ENCODE measurements at places on chromosomes 7 and 10. TPM values are rescaled to one million over a fixed set of nuclear protein-coding genes. Genes with fewer than 3 reads are reported as not detected.

GRCh38 chr10:44939691-44940401 is 19.8 kb upstream of the RASSF4 start:
- peak; percentile 50 for DNase-seq

DNA sequence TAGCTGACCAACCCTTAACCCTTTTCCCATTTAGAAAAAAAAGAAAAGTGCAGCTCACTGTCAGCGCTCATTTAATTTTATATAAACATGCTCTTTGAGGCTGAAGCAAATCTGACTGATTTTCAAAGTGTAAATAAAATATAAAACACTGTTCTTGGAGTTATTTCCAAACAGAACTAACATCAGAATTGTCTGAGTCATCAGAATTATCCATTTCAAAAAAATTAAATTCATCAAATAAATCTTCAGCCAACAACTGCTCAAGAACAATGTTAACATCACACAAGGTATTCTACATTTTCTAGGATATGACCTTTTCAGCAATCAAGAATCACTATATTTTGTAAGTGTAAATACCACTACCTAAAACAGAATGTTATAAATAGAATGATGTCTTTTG is 93.6 kb downstream of the MAGI2 start:
- DNase-seq = no peak

Gene CCL24
- total RNA-seq = not detected

DNA sequence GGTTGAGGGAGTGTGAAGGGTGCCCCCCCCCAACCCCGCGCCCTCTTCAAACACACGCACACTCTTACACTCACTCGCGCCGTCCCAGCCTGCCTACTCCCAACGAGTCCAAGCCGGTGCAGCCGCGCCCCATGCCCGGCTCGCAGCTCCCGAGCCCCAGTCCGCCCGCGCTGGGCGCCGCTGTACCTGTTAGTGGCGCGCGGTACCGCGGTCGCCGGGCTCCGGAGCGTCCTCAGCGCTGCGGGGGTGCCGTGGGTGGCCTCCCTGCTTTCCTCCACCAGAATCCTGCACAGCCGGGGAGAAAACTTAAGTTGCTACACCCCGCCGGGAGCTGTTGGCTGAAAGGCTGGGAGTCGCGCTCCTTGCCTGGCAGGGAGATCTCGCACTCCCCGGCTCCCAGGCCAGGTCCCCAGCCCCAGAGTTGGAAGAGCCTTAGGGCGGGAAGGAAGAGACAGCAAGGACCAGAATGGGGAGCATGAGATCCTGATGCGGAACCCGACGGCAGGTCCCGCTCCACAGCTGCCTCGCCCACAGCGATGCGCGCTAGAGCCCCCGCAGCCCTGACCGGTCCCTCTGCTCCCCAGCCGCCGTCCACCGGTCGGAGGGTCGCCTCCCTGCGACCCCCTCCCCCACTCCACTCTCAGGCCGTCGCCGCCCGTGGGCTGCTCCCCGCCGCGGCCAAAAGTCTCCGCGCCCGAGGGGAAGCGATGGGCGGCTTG is 863 bp downstream of the ST8SIA6 start:
- DNase-seq = peak; percentile 62

Gene OR9A2
- total RNA-seq = not detected

GRCh38 chr7:95716357-95717122 is 55.8 kb upstream of the DYNC1I1 start:
- DNase-seq = no peak

- no peak for DNase-seq
Observed at GRCh38 chr10:97532935-97533671, 34.4 kb downstream of the UBTD1 start.

- DNase-seq = no peak
Observed at GRCh38 chr10:98472196-98472595, 25.5 kb upstream of the HPS1 start.

Gene COPG2
- total RNA-seq = 19.3 TPM

Gene ACTL6B
- total RNA-seq = not detected

- DNase-seq = peak; percentile 38
Observed at GRCh38 chr7:44386139-44386913, 60.9 kb upstream of the CAMK2B start.

Gene TOMM7
- 188 TPM for total RNA-seq

DNA sequence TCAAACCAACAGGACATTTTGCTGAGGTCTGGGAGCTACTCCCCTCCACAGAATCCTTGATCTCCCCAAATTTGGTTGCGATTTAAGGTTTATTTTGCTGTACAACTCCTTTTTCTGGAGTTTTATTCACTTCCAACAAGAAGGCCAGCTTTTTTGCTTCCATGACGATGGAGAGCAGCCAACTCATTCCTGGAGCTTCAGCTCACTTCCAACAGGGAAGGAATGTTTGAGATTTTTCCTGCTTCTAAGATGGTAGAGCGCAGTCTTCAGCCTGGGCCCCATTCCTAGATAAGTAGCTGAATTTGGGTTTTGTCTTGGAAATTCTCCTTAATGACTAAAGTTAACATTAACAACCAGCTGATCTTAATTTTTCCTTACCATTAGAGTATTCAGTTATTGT is 30.9 kb upstream of the CREB3L2 start:
- no peak for DNase-seq

Gene STAM
- 28.9 TPM for total RNA-seq

DNA sequence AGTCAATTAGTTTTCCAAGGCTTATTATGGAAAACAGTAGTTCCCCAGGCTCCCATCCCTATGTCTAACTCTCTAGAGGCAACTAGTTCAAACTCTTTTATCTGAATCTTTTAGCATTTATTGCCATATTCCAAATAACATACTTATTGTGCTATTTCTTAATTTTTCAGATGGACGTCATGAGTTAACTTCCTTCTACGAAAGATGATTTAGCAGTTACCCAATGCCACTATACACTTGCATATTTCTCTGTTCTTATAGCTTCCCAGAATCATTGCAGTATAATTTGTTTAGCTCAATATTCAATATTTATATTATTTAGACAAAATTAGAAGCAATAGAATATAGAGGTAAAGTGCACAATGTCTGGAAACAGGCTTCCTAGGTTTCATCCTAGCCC is 52.8 kb downstream of the REEP3 start:
- no peak for DNase-seq

GRCh38 chr10:11098666-11099065 is 81.0 kb downstream of the CELF2 start:
- DNase-seq = no peak

Gene FZD1
- 27.0 TPM for total RNA-seq

GRCh38 chr7:148290538-148290937 is 300.0 kb upstream of the C7orf33 start:
- DNase-seq = no peak

Gene WDR86
- total RNA-seq = 0.33 TPM

GRCh38 chr7:46129831-46130230 is 208.8 kb upstream of the IGFBP3 start:
- DNase-seq = no peak

- DNase-seq = no peak
Observed at GRCh38 chr10:60009710-60010383, 103.5 kb upstream of the CCDC6 start.

Gene FAM180A
- 4.0 TPM for total RNA-seq

Gene XRCC2
- 0.48 TPM for total RNA-seq

DNA sequence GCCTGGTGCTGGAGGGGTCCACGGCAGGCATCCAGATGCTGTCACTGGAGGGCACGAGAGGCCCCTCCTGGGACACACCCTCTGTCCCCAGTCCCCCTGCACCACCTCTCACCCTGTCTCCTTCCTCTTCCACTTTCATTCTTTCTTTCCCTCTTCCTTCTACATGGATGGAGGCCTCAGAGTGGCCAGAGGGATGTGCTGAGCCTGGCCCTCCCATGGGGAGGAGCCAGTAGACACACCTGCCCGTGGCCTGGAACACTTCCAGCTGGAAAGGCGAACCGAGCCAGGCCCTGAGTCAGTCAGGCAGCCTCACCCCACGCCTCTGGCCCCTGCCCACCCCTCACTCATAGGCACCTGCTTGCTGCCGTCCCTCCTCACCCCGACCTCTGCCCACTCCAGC is 55.9 kb upstream of the MXI1 start:
- DNase-seq = no peak

- DNase-seq = no peak
Observed at GRCh38 chr10:3470191-3470590, 297.6 kb upstream of the PITRM1 start.

DNA sequence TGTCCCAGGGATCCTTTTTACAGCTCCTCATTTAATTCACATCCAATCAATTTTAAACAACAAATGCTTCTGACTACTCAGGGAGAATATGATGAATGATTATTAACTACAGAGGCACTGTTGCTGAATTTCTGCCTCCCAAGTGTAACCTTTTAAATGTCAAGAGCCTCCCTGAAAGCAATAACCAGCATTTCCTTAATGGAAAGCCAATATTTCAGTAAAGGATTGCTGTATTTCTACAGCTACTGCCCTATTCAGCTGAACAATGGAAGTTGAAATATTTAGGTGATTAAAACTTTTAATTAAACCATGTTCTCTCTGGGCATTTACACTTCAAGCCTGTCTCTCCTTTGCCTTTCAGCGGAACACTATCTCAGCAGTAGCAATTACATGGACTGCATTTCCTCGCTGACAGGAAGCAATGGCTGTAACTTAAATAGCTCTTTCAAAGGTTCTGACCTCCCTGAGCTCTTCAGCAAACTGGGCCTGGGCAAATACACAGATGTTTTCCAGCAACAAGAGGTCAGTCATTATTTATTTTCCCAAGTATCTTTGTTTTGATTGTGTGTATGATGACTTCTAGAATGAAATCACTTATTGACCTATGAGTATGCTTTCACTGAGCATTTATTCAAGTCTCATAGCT is 304.7 kb downstream of the BICC1 start:
- DNase-seq = no peak

GRCh38 chr7:70726951-70727378 is 405.0 kb upstream of the GALNT17 start:
- no peak for DNase-seq

DNA sequence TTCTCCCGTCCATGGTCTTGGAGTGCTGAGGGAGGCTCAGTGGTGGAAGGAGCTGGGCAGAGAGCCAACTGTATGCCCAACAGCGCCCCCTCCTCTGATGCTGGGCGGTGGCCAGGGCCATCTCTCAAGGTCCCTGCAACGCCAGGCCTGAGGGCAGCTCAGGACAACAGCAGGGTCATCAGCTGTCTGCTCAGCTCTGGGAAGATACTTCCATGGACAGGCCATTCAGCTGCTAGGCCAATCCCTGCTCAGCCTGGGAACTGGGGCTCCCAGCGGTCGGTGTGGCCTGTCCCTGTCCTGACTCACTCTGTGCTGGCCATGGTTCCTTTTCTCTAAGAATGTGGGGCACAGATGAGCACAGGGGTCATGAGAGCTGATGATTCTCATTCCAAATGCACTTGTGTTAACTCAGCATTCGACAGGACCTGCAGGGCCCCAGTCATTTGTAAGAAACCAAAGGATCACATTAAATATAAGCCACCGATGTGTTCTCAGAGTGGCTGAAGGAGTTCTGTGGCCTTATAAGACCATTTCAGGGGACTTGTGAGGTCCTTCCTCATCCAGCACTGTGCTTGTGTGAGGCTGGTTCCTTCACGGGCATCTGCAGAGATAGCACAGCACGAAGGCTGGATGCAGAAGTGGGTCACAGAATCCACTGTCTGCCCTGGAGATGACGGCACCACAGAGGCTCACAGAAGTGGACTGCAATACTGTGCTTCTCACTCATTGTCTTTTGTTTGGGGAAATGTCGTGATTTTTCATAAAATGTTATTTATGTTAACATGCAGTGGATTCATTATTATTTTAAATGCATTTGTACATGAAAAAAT is 73.0 kb downstream of the ADCY1 start:
- peak; percentile 55 for DNase-seq

GRCh38 chr7:75054744-75055143 is 18.9 kb downstream of the RCC1L start:
- DNase-seq = peak; percentile 79

- no peak for DNase-seq
Observed at GRCh38 chr10:132703419-132704007, 82.4 kb downstream of the NKX6-2 start.

- no peak for DNase-seq
Observed at GRCh38 chr10:130231251-130231741, 95.1 kb downstream of the GLRX3 start.

DNA sequence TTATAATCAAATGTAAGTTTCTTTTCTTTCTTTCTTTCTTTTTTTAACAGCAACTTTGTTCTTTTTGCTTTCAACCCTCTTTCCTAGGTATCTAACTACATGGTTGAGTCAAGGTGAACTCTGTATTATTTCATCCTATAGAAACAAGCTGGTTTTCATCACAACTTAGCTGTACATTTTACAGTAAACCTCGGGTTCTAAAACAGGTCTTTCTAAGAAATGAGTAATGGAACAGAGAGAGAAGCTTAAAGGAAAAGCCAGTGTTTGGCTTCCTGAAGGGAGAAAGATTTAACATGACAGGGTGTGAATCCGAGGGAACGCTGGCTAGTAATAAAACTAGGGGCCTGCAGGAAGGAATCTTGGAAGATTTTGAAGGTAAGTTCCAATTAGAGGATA is 143.4 kb upstream of the ITGB1 start:
- DNase-seq = no peak

GRCh38 chr10:127776816-127777215 is 39.8 kb downstream of the FOXI2 start:
- no peak for DNase-seq

DNA sequence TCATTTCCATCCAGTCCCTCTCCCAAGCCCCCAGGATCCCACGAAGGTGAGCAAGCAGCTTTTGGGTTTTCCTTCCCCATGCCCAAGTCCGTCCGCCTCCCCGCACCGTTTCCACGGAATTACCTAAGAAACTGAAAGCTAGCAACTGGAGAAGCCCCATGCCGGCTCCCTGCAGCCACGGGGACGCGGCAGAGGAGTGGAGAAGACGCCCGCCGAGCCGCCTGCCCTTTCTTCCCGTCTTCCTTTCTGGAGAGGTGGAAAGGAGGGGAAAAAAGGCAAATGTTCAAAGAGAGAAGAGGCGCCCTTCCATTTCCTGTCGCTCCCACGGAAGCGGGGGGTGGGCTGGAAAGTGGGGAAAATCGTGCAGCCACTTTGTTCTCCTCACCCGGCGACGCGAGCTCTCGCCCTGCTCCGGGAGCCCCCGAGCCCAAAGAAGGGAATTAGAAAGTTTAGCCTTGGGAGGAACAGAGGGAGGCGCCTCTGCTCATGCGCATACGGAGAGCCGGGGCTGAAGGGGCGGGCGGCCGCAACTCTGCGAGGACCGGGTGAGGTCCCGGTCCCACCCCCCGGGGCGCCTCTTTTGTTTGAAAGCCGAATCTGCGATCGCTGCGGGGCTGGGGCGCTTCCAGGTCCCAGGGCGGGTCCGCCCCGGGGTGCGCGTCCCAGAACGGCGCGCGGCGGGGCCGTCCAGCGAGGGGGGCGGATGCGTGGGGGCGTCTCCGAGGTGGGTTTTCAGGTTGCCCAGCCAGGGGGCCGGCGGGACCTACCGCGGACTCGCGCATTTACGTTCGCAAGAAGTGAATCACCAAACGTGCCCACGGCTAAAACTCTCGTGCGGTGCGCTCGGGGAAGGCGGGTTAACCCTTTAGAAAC is at the start of gene LAMB1:
Gene LAMB1 (minus strand): TSS at position 436 of the 873 bp plus-strand sequence. CDS start 276 bp downstream, at position 160.
- peak; percentile 78 for DNase-seq

All from right atrium auricular region (tissue), 2 donors.